ENCODE measurements at places on chromosomes 1 and 21.

DNA sequence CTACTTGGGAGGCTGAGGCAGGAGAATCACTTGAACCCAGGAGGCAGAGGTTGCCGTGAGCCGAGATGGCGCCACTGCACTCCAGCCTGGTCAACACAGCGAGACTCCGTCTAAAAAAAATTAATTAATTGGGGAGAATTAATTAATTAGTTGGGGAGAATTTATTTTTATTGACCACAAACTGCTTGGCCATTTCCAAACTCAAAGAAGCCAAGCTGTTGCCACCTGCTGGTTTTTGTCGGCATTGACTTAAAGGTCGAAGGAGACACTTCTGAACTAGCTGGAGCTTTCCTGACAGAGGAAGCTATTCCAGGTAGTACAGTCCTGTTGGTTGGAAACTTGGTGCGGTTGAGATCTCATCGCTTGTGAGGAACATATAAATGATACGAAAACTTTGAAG lies 13.1 kb downstream of the MAP1LC3C start:
- peak; percentile 56 for DNase-seq

- peak; percentile 24 for DNase-seq
Measured at GRCh38 chr1:23278717-23279116, 61.4 kb upstream of the HTR1D start.

DNA sequence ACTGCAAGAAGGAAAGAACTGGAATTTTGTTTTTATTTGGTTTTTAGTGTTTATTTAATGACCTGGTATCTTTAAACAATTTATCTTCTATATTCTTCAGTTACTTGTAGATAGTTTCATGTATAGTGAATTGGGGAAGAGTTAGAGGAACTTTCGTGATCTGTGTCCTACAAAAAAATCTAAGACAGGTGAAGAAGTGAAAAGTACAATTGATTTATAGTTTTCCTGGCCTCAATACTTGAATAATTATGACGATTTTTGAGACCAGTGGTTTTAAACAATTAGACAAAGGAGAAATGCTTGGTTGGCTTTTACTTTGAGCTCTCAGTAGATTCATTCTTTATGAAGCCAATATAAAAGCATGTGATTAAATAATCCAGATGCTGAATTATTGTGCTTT lies 7.5 kb downstream of the MIER1 start:
- no peak for DNase-seq

DNA sequence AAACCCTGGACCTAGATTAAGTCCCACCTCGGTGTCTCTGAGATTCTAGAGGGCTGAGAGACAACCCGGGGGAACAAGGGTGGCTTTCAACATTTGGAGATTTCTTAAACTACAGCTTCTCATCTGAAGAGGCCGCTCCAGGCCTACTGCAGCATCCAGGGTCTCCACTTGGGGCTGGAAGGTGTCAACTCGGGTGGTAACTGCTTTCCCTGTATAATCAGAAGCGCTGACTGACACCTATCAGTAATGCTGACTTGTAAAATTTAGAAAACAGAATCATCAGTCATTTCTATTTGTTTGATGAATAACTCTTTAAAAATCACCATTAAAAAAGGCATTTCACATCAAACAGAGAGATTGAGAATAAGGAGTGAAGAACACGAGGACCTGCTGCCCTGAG lies 226.0 kb downstream of the PBX1 start:
- no peak for DNase-seq

DNA sequence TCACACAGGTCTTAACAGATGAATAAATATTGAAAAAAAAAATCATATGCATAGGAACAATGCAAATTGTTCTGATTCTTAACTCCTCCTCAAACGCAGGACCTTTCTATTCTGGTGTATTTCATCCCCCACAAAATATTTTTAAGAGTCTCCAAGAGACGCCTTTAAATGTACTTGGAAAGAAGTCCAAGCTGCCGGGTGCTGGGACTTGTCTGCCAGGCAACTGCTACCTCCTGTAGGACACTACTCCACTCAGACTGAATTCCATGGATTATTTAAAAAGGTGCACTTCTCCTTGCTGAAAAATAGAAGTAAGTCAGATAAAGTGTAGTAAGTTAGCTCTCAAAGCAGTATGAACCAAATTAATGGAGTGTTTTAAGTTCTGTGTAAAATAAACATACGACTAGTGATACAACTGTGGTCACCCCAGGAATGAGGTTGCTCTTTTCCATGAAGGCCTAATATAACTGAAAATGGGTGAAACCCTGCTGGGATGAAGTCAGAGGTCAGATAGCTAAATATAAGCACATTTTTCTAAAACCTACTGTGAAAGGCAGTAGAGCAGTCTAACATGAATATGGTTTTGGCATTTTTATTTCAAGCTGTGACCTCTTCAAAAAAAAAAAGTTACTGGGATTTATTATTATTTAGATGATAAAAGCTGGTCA lies 189.2 kb upstream of the PBX1 start:
- no peak for DNase-seq

GRCh38 chr1:228035844-228036243 lies 29.0 kb downstream of the WNT3A start:
- DNase-seq: no peak

DNA sequence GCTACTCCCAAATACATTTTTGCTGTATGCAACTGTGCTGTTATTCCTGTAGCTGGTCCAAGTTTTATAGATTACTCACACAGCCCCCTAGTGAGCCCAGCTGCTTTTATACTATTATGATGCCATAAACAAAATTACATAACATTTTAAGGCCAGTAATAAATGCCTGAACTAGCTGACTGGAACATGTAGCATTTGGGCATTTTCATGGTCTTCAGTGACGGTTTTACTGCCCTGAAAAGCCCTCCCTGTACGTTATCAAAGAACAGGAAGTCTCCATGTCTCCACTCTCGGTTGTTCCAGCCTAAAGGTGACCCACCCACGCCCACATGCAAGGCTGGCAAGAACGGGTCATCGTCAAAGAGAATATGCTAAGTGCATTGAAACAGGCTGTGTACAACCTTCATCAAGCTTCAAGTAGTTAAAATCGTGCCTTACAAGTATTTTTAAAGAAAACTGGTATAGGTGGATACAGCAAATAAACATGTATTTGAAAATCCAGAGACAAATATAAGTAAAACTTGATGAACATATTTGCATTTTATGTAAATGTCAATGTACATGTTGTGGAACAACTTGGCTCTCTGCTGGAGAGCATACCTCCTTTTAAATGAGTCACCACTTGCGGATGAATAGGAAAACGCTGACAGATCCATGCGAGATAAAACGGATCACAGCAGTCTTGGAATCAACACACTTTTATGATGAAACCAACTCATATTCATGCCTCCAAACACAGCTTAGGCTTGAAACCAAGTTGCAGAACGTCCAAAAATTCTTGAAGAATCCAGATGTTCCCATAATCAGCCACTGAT lies 520.5 kb downstream of the SMYD3 start:
- DNase-seq: no peak

GRCh38 chr1:44421446-44421884 lies 16.4 kb downstream of the RNF220 start:
- no peak for DNase-seq

GRCh38 chr1:182861994-182862393 lies 22.8 kb downstream of the DHX9 start:
- no peak for DNase-seq

GRCh38 chr1:14113841-14114567 lies 414.0 kb downstream of the PRDM2 start:
- peak; percentile 85 for DNase-seq

Data from NCI-H146 (cell line).